Activated naive CD4-positive, alpha-beta T cell treated with anti-CD3 and anti-CD28 coated beads, Interleukin-2, amount 50 U/mL, for 72 hours (primary cell): ENCODE measurements at places on chromosomes 13 and 19.

DNA sequence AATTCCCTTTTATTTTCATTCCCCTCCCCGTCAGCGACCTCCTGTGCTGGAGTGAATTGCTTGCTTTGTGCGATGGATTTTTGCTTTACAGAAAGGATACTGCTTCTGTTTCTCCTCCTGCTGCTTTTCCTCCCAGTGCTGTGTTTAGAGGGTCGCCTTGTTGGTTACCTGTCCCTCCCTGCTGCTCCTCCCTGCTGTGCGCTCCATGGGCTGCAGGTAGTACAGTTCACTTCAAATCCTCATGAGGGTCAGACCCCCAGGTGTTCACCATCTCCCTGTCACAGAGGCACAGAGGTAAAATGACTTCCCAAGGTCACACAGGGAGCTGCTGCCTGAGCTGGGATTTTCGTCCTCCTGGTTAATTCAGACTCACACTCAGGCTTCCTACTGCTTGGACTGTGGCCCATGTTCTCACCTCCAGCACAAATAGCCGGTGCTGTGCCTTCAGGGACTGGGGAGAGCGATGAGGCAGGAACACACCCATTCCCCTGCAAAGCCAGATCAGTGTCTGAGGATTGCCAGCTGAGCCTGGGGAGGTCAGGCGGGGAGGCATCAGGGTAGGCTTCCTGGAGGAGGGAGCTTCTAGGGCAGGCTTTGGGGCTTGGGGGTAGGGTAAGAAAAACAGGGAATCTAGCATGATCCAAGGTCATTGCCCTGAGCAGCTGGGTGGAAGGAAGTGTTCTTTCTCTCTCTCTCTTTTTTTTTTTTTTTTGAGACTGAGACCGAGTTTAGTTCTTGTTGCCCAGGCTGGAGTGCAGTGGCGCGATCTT, 14.4 kb downstream of the BICRA start:
- no peak for DNase-seq

DNA sequence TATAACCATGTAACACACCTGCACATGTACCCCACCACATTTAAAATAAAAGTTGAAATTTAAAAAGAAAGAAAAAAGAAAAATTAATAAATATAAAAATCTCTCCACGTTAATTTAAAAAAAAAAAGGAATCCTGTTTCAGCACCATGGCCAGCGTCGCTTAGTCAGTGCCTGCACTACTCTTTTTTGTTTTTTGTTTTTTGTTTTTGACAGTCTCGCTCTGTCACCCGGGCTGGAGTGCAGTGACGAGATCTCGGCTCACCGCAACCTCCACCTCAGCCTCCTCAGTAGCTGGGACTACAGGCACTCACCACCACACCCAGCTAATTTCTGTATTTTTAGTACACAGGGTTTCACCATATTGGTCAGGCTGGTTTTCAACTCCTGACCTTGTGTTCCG, 835.9 kb downstream of the UQCRFS1 start:
- no peak for DNase-seq

DNA sequence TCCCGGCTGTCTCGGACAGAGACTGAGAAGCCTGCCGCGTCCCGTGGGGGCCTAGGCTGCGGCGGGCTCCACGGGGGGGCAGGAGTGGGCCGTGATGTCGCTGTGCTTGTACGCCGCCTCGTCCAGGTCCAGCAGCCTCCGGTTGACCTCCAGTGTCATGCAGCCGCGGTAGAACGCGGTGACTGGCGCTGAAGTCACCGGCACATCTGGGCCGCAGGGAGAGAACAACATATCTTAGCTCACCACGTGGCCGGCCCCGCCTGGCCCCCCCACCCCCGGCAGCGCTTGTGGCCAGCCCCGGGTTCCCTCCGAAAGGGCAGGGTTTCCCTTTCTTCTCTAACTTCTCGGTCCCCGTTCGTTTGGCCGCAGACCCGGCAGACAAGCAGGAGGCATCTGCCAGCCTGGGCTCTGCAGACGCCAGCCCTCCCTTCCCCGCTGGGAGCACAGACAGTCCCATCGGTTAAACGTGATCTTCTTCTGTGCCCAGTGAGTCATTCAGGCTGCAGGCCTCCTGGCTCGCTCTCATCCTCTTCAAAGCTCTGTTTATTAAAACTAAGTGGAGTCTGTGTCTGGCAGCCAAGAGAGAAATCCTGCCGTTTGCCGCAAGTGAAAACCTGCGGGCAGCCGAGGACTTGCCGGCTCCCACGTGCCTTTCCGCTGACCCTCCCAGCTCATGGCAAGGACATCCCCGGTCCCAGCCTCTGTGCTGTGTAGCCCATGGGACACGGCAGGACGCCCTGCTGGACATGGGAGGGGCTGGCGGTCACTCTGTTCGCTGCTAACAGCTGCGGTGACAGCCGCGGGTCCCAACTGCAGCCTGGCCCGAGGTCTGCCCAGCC, 42.8 kb downstream of the GAS6 start:
- no peak for DNase-seq

DNA sequence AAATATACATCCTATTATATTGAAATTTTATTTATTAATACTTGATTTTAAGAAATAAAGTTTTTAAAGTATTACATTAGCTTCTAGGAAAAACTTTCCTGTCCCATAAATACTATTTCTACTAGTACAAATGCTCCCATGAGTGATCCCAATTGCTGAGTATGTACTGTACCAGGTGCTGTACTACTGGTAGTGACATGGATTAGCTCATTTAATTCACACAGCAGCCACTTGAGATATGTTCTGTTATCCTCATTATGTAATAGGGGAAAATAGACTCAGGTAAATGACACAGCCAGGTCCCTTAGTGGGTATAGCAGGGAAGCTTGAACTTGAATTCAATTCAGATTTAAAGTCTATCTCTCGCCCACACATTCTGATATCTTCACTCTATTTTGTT, 363.1 kb downstream of the FGF14 start:
- no peak for DNase-seq

- no peak for DNase-seq
Observed at GRCh38 chr13:49571299-49572240, 13.8 kb downstream of the RCBTB1 start.

DNA sequence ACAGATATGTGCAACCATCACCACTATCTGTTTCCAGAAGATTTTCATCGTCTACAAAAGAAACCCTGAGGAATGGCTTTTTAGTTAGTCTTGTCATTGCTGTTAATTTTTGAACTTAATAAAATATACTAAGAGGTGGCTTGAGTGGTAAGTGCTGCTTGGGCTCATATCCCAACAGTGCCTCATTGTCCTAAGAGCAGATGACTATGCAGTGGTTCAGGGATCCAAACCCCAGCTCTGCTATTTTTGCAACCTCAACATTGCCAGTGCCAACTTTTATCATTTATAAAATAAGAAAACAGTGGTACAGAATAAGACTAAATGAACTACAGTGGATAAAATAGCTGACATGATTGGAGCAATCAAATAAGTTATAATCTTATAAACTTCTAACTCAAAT, 123.2 kb upstream of the SLC7A1 start:
- DNase-seq, result no peak
